GM12892 (cell line): ENCODE measurements at places on chromosomes 4 and X.

GRCh38 chr4:16122308-16122711, 38.5 kb upstream of the PROM1 start:
- no peak for DNase-seq

DNA sequence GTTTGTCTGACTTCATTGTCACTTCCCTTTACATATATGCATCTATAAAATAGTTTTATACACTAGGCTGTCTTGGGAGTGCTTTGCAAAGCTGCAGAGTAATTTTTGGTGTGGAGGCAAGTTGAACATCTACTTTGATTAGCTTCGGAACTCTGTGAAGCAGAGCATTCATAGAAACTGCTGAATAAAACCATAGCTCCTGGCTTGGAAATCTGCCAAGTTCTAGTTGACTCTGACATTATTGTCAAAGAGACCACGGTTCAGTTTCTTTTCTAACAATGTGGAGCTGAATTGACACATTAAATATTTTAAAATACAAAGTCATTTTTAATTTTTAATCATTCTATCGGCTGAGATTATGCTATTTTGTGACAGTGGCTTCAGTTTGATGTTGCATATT, 335.0 kb downstream of the BMPR1B start:
- DNase-seq = no peak

DNA sequence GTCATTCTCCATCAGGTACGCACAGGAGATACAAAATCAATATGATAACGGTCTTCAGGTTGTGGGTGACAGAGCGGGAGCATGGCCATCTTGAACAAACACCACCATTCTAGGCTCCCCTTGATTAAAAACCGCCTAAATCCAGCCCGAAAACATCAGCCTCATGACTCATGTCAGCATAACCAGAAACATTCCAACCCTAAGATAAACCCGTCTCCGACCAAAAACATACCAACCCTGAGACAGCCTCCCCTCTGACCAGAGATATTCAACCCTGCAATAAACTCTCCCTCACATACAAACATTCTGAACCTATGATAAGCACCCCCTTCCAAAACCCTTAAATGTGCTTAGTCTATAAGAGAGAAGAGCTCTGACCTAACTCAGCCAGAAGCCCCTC, 157.9 kb downstream of the DHRSX start:
- no peak for DNase-seq

DNA sequence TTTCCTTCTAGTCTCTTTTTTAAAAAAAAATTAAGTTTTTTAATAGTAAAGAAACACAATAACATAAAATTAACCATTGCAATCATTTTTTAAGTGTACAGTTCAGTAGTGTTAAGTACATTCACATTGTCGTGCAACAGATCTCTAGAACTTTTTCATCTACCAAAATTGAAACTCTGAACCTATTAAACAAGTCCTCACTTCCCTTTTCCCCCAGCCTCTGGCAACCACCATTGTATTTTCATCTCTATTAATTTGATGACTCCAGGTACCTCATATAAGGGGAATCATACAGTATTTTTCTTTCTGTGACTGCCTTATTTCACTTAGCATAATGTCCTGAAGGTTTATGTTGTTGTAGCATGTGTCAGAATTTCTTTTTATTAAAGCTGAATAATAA, 31.8 kb downstream of the MSL3 start:
- DNase-seq = no peak

DNA sequence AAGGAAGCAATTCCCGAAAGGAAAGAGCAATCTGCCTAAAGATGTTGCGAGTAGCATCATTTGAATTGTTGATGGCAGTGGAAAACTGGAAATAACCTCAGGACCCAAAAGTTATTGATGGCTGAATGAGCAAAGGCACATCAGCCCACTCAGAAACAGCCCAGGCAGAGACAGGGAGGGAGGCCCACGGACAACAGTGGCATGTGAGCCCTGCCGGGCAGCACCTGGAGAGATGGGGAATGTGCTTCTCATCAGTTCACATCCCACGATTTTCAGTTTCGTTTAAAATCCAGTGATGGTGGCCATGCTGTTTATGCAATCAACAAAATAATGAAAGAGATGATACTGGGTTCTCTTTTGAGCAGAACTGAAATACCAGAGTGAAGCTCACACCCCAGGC, 80.0 kb downstream of the JAKMIP1 start:
- no peak for DNase-seq

GRCh38 chr4:4864443-4864939, 5.0 kb downstream of the MSX1 start:
- DNase-seq = no peak

DNA sequence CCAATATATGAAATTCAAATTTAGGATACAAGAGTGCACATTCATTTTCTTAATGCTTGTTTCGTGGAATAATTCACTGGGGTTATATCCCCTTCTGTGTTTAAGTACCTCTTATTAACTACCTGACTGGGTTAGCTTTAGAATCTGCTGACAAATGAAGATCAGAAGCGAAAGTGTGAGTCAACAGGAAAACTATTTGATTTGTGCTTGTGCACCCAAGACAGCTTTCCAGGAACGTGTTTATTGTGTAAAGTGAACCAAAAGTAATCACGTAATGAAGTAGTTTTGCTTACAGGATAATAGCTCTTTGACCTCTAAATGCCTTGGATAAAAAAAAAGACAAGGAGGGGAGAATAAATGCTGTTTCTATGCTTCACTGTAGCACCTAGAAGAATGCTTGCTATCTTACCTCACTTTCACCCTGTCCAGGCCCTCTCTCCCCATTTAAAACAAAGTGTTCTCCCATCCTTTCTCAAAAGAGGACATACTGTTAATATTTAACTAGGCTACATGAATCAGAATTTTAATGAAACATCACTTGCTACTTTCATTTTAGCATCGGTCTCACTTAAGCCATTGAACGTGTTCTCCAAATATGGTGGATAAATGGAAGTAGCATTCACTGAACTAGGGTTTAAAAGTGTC, 141.9 kb downstream of the THOC2 start:
- DNase-seq = no peak

- DNase-seq = no peak
Measured at GRCh38 chr4:25865586-25865985, 2.8 kb upstream of the SEL1L3 start.

GRCh38 chr4:929096-929765, 2.9 kb downstream of the GAK start:
- no peak for DNase-seq

GRCh38 chrX:55210931-55211677, 9.0 kb upstream of the PAGE5 start:
- no peak for DNase-seq

DNA sequence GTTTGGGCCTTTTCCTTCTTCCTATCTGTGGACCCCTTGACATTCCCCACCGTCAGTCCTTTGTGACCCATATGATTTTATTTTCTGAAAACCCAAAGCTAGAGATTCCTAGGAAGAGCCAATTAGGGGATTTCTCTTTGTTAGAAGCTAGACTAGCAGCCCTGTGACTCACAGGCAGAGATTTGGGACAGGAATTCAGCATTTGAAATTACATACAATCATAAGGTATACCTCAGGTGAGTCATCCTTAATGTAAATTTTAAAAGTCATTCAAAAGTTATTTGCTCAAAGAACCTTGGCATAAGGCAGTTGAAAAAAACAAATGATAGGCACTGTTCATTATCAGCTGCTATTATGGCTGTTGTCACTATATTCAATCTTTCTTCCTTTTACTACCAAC, 40.6 kb downstream of the USP26 start:
- no peak for DNase-seq

DNA sequence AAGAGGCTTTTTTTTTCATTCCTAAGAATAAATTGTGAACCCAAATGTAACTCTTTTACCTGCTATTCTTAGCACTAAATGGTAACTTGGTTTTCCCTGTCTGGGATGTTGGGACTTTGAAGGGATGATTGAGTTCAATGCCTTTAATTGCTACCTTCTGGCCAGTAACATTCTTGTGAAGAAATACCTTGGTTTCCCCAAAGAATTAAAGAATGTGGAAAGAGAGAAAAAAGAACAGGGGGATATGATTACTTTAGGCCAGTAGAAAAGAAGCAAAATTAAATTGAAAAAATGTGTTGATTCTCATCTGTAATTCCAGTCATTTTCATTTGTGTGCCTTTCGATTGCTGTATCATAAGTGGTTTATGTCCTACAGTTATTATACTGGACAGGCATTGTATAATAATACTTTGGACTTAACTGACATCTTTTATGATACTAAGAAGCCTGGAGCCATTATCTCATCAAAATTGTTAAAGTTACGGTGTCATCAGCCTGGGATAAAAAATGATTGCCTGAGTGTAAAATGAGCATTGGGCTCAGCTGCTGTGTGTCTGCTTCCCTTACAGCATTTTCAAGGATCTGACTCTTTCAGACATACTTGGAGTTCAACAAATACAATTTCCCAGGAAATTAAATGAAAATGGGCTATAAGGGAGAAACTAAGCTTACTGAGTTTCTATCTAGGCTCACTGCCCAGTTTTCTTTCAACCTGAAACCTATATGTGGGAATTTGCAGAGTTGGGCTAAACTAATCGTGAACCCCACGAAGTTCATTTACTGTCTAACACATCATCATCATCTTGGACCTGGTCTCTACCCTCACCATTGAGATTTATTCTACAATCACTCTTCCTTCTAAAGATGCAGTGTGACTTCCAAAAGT, 146.3 kb downstream of the SHROOM3 start:
- DNase-seq = no peak

DNA sequence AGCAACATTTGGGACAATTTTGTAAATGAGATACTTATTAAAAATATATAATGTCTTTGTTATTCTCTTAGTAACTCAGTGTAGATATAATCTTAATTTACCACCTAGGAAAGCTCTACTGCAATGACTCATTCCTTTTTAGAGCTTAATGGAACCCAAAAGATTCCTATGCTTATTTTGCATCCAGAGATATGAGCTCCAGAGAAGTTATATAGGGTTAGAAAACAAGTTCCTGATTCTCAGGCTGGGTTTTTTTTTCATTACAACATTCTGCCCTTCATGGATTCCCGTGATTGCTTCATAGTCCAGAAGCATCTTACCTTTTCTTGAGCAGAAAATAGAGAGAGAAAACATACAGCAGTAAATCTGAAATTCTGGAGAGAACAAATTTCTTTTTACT, 57.9 kb upstream of the CXCL8 start:
- no peak for DNase-seq

GRCh38 chrX:9786798-9787635, 788 bp downstream of the SHROOM2 start:
- no peak for DNase-seq

DNA sequence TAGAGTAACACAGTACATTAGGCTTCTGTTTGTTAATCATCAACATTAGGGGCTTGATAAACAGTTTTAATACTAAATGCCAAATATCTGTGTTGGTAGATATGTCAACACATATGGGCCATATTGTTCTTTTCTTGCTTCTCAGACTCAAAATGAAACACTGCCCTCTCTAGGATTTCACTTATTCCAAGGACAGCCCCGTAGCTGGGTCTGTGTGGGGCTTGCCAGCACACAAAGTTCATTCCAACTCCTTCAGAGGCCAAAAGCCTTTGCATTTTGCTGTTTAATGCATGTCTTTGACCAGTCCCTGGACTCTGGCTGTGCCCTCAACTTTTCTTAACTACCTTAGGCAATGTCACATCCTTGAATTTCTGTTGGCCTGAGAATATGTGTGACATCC, 102.0 kb upstream of the ZNF827 start:
- DNase-seq = no peak

DNA sequence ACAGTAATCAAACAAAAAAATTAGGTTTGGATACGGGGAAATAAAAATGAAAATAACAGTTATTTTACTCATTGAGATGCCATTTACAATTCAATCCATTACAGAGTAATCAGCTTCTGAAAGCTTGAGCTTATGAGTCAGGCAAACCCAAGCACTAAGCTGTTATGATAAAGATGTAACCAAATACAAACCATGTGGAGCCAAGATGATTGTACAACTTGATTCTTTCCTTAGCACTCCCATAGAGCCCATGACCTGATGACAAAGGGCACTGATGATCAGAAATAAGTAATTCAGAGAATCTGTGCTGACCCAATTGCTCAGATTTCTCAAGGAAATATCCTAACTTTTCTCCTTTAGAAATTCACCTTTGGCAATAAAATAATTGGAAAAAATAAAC, 40.5 kb upstream of the PRKG2 start:
- no peak for DNase-seq

DNA sequence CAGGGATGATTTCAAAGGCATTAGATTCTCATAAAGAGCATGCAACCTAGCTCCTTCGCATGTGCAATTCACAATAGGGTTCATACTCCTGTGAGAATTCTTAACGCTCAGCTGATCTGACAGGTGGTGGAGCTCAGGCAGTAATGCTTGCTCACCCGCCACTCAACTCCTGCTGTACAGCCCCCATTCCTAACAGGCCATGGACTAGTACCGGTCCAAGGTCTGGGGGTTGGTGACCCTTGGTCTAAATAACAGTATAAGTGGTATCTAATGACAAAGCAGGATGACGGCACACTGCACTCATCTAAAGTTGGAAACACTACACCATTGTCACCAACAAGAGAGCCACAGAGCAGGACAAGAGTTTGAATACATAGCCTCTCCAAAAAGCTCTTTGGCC, 28.5 kb downstream of the ADGRA3 start:
- DNase-seq = no peak

- no peak for DNase-seq
Measured at GRCh38 chr4:18033111-18034085, 11.8 kb upstream of the LCORL start.

GRCh38 chrX:121010218-121010617, 24.7 kb upstream of the CT47A1 start:
- DNase-seq = no peak

GRCh38 chr4:176350671-176351070, 30.9 kb downstream of the SPCS3 start:
- no peak for DNase-seq

GRCh38 chr4:11050766-11051165, 366.2 kb upstream of the CLNK start:
- DNase-seq = no peak

GRCh38 chrX:49001521-49002090, 458 bp downstream of the GRIPAP1 start:
- no peak for DNase-seq

GRCh38 chrX:137071596-137071995, 37.8 kb upstream of the GPR101 start:
- no peak for DNase-seq

- no peak for DNase-seq
Measured at GRCh38 chrX:48573690-48574269, 504 bp upstream of the RBM3 start.

DNA sequence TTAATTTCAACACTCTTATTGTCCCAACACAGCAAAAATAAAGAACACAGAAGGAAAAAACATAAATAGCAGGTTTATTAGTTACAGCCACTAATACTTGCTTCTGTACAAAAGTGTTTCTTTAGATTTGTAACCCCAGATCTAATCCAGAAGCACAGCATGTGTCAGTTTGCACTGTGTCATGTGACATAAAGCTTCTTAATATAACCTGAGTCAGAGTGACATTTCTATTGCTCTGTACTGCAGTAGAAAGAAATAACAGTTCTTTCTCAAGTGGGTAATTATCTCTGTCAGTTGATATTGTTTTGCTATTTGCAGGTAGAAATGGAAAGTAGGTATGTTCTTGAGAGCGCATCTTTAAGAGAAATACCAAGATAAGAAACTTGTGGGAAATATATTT, 422.5 kb downstream of the ZIC3 start:
- no peak for DNase-seq

GRCh38 chr4:124234771-124235170, 477.8 kb downstream of the ANKRD50 start:
- DNase-seq = no peak

GRCh38 chr4:183328832-183329231, 6.6 kb upstream of the CLDN24 start:
- no peak for DNase-seq
